ENCODE measurements at places on chromosomes 2 and 18.
A peak's percentile ranks its signal among the peaks of the same experiment; 100 is the strongest.

DNA sequence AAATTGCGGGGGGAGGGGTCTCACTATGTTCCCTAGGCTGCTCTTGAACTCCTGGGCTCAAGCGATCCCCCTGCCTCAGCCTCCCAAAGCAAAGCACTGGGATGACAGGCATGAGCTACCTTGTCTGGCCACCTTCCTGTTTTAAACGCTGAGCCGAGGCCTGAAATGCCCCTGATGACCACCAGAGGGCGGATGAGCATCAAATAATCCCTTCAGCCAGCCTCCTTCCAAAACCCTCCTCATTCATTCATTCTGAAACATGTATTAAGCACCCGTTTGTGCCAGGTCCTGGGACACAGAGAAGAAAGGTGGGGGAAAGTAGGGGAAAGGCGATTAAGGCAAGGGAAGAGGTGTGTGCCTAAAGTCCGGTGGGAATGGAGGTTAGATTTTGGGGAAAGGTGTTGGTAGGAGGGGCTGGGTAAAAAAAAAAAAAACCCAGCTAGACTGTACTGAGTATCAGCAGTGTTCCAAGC is 30.7 kb upstream of the PTMA start:
- DNase-seq: peak; percentile 84

GRCh38 chr2:220499225-220499624 is 871.8 kb downstream of the SLC4A3 start:
- DNase-seq: no peak

DNA sequence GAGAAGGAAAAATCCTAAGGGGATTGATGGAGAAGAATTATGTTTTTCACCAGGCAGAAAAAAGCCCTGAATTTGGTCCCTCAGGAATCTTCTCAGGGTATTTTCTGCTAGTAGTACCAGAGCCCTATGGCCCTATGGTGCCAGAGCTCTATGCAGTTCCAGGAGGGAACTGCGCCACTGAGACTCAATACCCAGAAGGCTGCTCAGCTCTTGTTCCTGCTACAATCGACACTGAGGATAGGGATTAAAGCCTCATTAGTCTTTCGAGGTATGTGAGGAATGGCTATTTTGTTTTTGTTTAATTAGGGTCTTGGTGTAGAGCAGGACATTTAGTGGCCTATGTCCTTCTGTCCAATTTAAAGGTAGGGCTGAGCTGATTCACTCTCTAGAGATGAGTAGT is 21.7 kb upstream of the PPP3R1 start:
- DNase-seq: no peak

GRCh38 chr2:106531676-106532214 is 44.6 kb downstream of the CD8B2 start:
- no peak for DNase-seq

DNA sequence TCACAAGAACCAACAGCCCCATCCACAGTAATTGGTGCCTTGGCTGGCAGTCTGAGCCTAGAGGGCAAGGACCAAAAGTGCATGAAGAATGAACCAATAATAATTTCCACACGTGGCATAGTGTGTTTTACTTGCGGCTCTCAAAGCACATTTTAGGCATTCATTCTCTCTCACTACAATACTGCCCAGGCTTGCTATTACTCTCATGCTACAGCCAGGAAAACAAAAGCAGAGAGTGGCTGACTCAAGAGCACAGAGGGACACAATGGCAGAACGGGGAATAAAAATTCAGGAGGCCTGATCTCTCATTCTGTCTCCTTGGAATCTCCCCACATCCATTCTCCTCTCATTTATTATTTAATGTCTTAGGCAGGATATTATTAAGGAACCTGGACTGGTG is 57.0 kb upstream of the NOL4 start:
- DNase-seq: no peak

DNA sequence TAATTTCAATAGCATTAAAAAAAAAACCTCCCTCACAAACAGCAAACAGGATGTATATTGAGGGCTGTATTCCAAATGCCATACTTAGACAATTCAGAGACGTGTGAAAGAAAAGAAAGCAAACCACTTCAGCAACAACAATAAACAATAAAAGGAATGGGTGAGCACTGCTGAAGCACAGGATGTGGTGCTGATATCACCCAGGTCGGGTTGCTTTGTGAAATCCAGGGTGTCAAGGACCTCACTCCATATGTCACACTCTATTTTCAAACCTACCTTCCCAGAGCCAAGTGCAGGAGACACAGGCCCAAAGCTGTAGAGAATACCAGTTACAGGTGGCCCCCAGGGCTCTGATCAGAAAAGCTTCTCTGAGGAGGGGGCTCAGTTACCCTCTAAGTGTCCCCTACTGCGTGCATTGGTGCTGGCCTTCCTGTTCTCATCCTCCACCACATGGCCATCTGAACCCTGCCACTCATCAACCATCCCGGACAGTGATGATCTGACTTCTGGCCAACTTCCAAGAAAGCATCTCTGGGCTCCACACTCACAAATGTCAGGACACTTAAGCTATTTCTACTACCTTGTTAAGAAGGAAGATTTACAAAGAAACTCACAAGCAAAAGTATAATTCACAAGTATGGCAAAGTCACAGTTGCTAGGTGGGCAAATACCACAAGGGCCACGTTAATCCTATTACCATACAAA is 363.0 kb downstream of the SS18 start:
- DNase-seq: no peak
